PC-9 (cell line): ENCODE measurements at places on chromosomes 2 and 18. TPM values are rescaled to one million over a fixed set of nuclear protein-coding genes. Genes with fewer than 3 reads are reported as not detected.

DNA sequence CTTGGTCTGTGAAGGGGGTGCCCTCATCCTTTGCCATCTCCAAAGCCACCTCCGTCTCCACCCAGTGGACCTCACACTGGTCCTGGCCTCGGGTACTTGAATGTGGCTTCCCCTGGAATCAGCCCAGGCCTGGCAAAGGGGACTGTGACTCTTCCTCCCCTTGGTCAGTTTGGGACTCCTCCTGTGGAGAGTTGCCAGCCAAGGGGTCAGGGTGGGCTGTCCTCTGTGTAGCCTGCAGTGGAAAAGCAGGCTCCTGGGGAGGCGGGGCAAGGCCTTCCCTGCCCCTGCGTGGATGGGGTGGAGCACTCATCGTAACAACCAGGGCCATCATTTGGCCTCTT, 59.8 kb downstream of the INHBB start:
- H3K36me3 ChIP-seq, result no peaks in the 10 kb centered on the region
- no peak for DNase-seq
- H3K4me3 ChIP-seq, result no peak overlapping the region
- peaks cover 47% of the 10 kb centered on the region for H3K4me1 ChIP-seq

DNA sequence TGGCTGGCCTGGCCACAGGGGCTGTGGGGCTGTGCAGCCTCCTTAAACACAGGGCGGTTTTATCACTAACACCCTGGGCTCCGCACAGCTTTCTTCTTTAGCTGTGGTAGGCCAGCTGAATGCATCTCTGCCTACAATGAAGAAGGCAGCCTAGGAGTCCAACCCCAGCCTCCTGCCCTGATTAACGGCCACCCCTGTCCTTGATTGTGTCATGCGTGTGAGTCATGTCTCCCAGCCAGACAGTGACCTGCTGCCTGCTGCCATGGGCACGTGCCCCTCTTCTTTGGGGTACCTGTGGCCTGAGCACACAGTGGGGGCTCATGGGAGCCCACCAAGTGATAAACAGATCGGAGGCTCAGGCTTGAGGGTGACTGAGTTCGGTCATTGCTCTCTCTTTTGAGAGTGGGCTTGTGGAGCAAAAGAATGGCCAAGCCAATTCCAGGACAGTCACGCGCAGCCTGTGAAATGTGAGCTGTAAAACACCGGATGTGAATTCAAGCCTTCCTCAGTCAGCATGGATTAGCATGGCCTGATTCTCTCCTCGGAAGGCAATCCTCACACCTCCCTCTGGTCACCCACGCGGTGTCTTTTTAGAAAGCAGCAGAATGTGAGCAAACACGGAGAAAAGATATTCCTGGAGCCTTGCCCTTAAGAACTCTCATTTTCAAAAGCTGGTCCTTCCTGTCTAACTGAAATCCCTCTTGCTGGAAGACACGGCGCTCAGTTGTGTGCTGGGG, 144.1 kb downstream of the CELF4 start:
- no peaks in the 10 kb centered on the region for H3K27me3 ChIP-seq
- no peak overlapping the region for H3K4me3 ChIP-seq
- no peak for DNase-seq
- no peaks in the 10 kb centered on the region for H3K36me3 ChIP-seq

GRCh38 chr2:69213782-69214181, 173.2 kb downstream of the GFPT1 start:
- no peak overlapping the region for H3K27ac ChIP-seq
- no peak overlapping the region for H3K4me3 ChIP-seq
- H3K4me1 ChIP-seq, result no peaks in the 10 kb centered on the region
- H3K27me3 ChIP-seq, result no peaks in the 10 kb centered on the region
- no peaks in the 10 kb centered on the region for H3K36me3 ChIP-seq
- no peak for DNase-seq

- no peaks in the 10 kb centered on the region for H3K36me3 ChIP-seq
- no peaks in the 10 kb centered on the region for H3K4me1 ChIP-seq
- H3K27ac ChIP-seq, result no peak overlapping the region
- DNase-seq, result no peak
- H3K27me3 ChIP-seq, result no peaks in the 10 kb centered on the region
These were observed 2089.7 kb upstream of the CELF4 start for GRCh38 chr18:39655341-39655740.

- H3K27me3 ChIP-seq, result no peaks in the 10 kb centered on the region
- no peak overlapping the region for H3K4me3 ChIP-seq
- no peaks in the 10 kb centered on the region for H3K4me1 ChIP-seq
- peaks cover 44% of the 10 kb centered on the region for H3K36me3 ChIP-seq
- DNase-seq, result no peak
- no peak overlapping the region for H3K27ac ChIP-seq
These were observed 88.0 kb upstream of the NFU1 start for GRCh38 chr2:69525261-69525660.

DNA sequence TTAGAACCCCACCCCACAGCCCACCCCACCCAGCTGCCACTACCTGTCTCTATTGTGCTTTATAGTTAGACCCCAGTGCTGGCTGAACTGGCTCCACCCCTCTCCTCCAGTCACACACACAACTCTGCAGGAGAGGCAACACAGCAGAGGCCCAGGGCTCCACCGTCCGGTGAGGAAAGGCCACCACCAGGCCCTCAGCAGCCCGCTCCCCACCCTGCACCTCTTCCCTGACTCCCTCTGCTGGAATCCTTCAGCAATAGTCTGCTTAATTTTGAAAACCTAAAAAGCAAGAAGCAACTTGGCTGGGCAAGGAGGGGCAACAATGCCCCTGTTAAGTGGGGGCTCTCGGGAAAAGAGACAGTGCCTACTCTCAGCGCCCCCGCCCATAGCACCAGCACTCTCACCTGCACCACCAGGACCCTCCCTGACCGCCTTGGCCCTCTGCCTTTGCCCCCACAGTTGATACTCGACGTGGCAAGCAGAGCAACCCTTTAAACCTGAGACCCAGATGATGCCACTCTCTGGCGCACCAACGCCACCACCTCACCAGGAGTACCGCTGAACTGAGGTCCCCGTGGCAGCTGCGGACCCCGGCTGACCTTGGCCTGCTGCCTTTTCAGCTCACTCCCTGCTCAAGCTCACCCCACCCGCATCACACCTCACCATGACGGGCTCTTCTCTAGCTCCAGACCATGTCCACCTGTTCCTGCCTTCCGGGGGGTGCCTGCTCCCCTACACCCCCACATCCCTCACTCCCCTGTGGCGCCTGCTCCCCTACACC, 45.7 kb downstream of the NDUFA10 start:
- H3K36me3 ChIP-seq, result no peaks in the 10 kb centered on the region; the same call in 1 of the 2 replicates
- no peak overlapping the region for H3K27ac ChIP-seq
- no peaks in the 10 kb centered on the region for H3K27me3 ChIP-seq
- no peaks in the 10 kb centered on the region for H3K4me1 ChIP-seq

DNA sequence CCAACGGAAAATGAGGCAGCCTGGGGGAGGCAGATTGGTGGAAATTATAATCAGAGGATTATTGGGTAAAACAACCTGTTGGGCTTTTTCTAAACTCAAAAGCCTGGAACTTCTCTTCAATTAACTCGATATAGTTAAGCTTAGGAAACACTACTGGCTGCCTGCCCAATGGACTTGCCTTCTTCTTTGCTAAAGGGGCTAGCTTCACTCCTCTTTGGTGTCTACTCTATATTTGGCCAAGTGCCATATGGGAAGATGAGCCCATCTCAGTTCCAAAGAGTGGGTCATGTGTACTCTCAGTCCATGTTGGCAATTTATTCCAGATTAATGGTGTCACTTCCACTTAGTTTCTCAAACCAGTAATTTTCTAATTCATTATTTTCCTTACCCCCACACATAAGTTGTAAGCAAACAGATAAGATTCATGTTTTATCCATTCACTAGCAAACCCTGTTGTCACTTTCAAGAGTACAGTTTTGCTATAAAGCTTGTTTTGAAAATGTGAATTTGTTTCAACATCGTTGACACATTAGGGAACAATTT, 34.3 kb downstream of the DARS1 start:
- DNase-seq, result no peak
- peaks cover 41% of the 10 kb centered on the region for H3K4me1 ChIP-seq
- no peaks in the 10 kb centered on the region for H3K27me3 ChIP-seq
- peaks cover 44% of the 10 kb centered on the region; the same call in 1 of the 2 replicates for H3K36me3 ChIP-seq
- H3K27ac ChIP-seq, result no peak overlapping the region

Gene SIGLEC15
- total RNA-seq, result 0.50 and 1.0 TPM in 2 replicates

Gene UGT1A10
- not detected in 2 replicates for total RNA-seq

Gene CLEC4F
- total RNA-seq, result not detected in 2 replicates

Gene PLEKHH2
- 1.6 and 2.3 TPM in 2 replicates for total RNA-seq

Gene RAX
- not detected in 2 replicates for total RNA-seq

Gene ARHGAP28
- total RNA-seq, result not detected in 2 replicates

Gene CDH2
- total RNA-seq, result 6.4 and 8.5 TPM in 2 replicates

Gene ANO7
- 6.5 and 8.5 TPM in 2 replicates for total RNA-seq
